ENCODE measurements at places on chromosomes 5 and 9.

DNA sequence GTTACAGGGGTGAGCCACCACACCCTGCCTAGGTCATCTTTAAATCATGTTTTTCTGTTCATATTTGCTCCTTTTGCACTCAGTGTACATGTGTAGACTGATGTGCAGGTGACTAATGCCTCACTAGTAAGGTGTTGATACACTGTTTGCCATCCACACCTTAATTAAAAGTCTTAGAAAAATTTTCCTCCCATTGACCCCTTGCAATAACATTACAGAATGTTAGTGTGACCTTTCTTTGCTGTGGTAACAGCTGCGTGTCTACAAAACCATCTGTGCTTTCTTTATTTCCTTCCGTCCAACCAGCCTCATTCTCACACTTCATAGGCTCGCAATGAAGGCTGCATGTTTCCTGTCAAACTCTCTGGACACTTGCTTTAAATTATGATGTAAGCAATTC, 6.6 kb upstream of the CEMIP2 start:
- DNase-seq: no peak

- DNase-seq: no peak
Observed at GRCh38 chr5:89981021-89981420, 428.5 kb downstream of the CETN3 start.

DNA sequence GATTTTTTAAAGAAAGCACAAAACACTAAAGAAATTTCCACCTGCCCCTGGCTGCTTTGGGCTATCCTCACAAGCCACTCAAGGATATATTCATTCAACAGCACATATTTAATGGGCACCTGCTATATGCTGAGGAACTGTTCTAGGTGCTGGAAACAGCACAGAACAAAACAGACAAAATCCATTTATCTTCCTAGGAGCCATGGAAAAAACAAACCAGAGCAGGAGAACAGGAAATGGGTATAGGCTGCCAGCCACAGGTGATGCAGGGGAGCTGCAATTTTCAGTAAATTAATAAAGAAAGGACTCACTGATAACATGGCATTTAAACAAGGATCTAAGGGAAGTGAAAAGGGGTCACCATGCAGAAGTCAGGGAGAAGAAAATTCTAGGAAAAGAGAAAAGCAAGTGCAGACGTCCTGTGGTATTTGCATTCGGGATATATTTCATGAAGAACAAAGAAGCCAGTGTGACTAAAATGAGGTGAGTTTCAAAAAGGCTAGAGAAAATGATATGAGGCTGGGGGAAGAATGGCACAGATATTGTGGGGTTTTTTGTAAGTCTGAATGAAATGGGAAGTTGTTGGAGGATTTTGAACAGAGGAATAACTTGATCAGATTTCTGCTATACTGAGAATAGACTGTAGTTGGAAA, 152.2 kb downstream of the ADAMTSL1 start:
- DNase-seq: no peak

GRCh38 chr9:26159575-26160392, 481.5 kb upstream of the TUSC1 start:
- DNase-seq: no peak

- DNase-seq: no peak
Observed at GRCh38 chr9:105082843-105083242, 154.9 kb upstream of the ABCA1 start.

DNA sequence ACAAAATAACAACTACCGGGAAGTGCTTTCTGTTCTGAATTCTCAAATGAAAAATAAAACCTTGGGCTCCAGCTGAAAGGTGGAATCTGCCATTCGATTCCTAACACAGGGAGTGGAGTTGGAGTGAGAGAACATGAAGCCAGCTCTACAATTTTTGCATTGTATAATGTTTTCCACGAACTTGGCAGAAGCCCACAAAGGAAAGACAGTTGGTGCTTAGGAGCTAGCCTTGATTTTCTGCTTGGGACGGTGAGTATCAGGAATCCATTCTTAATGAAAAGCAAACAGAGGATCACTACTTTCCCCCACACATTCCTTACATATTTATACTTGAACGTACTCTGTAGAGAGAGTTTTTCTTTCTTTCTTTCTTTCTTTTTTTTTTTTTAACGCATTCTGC, 74.2 kb upstream of the FBXL7 start:
- DNase-seq: no peak
